ENCODE measurements at places on chromosomes 12 and 14.

DNA sequence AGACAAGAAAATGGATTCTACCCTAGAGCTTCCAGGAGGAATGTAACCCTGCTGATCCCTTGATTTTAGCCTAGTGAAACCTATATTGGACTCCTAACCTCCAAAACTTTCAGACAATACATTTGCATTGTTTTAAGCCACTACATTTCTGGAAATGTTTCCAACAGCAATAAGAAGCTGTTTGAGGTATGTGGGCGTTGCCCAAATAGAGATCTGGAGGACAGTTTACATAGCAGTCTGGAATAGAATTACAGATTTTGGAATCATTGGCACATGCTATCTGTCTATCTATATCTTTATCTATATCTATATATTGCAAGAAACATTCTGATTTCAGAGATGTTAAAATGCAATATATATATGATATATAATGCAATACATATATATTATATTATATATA lies 42.4 kb upstream of the EGLN3 start:
- no peak for DNase-seq

DNA sequence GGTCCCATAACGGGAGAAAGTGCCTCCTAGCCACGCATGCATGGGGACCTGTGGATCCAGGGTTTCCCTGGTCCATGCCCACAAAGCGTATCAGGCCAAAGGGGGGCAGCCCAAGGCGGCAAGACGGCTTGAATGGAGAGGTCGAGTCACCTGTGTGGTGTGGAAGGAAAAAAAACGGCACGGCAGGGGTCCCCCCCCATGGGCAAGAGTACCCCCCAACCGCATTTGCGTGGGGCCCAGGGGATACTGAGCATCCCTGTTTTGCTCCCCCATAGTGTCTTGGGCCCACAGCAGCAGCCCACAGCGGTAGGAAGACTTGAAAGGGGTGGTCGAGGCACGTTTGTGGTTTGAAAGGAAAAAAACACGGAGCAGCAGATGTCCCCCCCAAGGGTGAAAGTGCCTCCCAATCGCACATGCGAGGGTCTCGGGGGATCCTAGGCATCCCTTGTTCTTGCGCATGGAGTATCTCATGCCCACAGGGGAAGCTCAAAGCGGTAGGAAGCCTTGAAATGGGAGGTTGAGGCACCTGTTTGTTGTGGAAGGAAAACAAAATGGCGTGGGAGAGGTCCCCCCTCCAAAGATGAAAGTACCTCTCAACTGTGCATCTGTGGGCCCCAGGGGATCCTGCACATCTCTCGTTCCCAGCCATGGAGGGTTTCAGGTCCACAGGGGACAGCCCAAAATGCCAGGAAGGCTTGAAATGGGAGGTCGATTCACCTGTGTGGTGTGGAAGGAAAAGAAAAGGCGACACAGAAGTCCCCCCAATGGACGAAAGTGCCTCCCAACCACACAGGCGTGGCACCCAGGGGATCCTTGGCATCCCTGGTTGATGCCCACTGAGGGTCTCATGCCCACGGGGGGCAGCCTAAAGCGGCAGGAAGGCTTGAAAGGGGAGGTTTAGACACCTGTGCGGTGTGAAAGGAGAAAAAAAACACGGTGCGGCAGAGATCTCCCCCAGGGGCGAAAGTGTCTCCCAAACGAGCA lies 577.5 kb downstream of the ALG10 start:
- DNase-seq: no peak

- DNase-seq: no peak
Measured at GRCh38 chr12:70603044-70603443, 34.2 kb downstream of the PTPRB start.

DNA sequence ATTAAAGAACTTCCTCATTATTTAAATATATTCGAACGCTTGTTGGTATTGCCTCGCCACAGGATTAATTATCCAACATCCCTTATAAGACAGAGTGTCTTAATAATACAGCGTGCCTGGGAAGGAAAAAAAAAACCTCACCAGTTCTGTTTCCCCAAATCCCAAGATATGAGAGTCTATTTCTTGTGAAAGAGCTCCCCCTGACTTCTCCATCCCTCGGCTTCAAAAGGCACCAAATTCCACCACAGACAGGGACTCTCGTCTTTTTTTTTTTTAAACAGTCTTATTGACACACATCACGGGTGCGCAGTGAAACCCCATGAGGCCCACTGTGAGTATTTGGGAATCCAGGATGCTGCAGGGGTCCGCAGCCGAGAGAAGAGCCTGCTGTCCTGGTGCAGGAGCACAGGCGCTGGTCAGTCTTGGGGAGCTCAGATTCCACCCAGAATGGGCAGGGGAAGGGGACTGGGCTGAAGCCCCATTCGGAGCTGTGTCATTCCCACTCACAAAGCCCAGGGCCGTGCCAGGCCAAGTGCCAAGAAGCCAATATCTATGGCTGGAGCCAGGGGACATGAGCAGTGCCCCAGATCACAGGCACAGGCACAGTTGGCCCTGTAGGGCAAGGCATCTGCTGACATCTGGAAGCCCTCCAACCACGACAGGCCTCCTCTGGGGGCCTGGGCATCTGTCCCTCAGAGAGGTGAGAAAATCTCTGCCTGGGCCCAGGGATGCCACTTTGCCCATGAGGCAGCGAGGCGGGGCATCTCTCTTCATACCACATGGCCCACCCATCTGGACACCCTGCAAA lies 71.9 kb downstream of the BCL11B start:
- DNase-seq: no peak

- no peak for DNase-seq
Measured at GRCh38 chr12:60967128-60967527, 1293.1 kb upstream of the USP15 start.
